ENCODE measurements at places on chromosomes 11 and 22. TPM values are rescaled to one million over a fixed set of nuclear protein-coding genes. Genes with fewer than 3 reads are reported as not detected.

Gene TMEM191B
- 1.2 TPM for polyA plus RNA-seq

Gene TRIM29
- polyA plus RNA-seq = 1.7 TPM

DNA sequence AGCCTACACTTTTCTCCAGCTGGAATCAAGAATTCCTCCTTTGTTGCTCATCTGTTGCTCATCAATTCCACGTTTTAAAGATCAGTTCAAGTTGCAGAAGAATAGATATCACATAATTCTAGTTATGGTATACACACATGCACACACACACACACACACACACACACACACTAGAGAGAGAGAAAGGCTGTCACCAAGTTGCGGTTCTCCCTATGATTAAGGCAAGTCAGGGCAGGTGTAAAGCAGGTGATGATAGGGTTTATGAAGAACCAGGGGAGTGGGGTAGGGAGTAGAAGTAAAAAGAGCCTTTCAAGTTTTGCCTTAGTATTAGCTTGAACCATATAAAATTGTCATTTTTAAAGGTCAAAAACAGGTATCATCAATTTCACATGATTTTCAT lies 31.7 kb upstream of the TMPRSS4 start:
- DNase-seq = no peak

- DNase-seq = no peak
These were observed 16.8 kb downstream of the LSP1 start for GRCh38 chr11:1869427-1870325.

GRCh38 chr11:58395581-58395980 lies 11.1 kb downstream of the OR5B3 start:
- DNase-seq = no peak

Gene INS
- not detected for polyA plus RNA-seq

DNA sequence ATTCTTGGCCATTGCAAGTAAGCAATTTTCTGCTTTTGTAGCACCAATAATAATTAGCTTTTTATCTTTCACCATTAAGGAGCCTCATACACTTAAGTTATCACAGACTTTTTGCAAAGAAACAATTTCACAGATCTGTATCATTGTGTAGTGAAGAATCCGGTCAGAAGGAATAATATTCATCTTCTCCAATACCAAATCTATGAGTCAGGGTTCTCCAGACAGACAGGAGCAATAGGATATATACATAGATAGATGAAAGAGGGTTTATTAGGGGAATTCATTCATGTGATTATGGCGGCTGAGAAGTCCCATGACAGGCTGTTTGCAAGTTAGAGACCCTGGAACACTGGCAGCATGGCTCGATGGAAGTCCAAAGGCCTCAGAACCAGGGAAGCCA lies 82.9 kb upstream of the UBASH3B start:
- DNase-seq = no peak

Measured in renal pelvis (tissue), 12 donors.